Stimulated activated CD8-positive, alpha-beta memory T cell treated with anti-CD3 and anti-CD28 coated beads, Interleukin-2, amount 100 ng/mL, for 48 hours (primary cell): ENCODE measurements at places on chromosomes 2 and 18.

- no peak for DNase-seq
These were observed 558.3 kb upstream of the GCFC2 start for GRCh38 chr2:76268902-76269620.

DNA sequence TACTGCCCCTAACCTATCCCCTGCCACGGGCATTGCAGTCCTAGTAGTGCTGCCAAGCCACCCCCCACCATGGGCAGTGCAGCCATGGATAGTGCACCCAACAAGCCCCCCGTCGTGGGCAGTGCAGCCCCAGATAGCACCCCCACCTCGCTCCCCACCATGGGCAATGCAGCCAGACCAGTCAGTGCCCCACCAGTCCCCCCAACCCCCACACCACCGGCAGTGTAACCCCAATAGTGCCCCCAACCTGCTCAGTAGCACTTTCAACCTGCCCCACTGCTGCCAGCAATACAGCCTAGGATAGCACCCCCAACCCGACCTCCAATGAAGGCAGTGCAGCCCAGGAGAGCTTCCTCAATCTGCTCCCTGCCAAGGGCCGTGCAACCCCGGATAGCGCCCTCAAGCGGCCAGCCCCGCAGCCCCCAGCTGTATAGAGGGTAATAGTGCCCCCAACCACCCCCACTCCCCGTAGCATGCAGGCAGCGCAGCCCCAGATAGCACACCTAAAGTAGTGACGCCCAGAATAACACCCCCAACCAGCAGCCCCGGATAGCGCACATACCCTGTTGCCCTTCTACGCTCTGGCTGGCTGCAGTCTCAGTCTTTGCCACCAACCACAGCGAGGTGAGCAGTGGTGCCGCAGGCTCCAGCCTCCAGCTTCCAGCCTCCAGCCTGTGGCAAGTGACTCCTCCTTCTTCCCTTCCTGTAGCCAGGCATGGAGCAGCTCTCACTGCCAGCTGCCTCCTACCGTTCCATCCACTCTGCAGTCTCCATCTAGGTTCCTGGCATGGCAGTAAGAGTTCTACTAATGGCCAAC is 45.4 kb upstream of the ANKRD62 start:
- DNase-seq = no peak

DNA sequence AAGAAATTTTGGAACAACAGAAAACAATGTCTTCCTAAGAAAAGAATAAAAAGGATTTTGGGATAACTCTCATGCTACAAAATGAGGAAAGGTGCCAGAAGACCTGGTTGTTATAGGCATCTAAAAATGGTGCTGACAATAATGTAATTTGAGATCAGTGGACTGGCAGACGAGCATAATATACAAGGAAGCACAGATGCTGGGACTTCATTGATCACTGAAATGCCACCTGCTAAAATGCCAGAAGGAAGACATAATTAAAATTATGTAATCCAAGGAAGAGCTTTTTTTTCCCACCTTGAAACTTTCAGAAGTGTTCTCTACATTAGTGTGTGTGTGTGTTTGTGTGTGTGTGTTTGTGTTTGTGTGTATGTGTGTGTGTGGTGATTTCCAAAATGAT is 535.9 kb downstream of the XIRP2 start:
- DNase-seq = no peak

GRCh38 chr2:54568876-54569321 is 112.8 kb downstream of the SPTBN1 start:
- no peak for DNase-seq

DNA sequence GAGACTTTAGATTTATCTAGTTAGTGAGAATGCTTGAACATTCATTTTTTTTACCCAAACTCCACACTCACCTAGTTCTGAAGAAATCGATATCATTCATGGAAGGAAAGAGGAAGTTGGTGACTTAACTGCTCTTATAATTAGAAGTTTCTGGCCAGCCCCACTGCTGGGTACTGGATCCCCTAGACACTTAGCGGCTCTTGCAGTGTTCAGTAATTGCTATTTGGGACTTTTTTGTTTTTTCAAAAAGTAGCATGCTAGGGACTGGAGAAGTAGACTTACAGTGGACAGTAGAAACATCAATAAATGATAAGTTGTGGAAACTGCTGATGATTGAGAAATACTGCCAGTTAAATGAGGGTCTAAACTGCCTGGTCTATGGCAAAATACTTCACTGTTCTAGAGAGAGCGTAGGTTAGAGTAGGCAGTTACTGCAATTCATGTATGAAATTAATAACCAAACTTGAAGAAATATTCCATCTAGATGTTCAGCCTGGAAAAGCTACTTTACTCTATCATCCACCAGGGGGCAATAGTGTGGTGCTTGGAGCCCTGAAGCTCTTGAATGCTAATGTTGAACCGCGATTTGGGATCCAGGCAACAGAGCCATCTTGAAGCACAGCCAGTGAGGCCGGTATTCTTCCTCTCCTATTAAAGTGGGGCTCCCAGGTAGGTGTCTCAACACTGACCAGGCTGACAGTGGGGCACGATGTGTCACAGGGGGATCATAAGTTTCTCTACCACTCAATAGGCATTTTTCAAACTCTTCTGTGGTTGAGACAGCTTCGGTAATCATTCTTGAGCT is 146.1 kb upstream of the SESTD1 start:
- DNase-seq = peak; percentile 2

DNA sequence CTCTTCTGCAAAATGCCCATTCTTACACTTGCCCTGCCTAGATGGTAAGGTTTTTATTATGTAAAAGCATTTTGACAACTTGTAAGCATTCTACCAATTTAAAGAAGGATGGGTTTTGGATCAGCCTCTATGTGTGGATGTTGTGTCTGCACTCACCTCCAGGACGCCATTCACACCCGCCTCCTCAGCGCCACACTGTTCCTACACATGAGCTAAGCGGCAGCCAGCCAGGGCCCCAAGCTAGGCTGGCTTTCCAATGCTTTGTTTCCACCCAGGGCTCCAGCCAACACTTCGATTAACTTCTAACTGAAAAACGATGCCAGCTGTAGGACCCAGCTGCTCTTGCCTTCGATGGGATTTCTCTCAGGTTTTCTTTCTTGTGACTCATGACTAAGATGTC is 73.3 kb upstream of the FZD7 start:
- DNase-seq = no peak

DNA sequence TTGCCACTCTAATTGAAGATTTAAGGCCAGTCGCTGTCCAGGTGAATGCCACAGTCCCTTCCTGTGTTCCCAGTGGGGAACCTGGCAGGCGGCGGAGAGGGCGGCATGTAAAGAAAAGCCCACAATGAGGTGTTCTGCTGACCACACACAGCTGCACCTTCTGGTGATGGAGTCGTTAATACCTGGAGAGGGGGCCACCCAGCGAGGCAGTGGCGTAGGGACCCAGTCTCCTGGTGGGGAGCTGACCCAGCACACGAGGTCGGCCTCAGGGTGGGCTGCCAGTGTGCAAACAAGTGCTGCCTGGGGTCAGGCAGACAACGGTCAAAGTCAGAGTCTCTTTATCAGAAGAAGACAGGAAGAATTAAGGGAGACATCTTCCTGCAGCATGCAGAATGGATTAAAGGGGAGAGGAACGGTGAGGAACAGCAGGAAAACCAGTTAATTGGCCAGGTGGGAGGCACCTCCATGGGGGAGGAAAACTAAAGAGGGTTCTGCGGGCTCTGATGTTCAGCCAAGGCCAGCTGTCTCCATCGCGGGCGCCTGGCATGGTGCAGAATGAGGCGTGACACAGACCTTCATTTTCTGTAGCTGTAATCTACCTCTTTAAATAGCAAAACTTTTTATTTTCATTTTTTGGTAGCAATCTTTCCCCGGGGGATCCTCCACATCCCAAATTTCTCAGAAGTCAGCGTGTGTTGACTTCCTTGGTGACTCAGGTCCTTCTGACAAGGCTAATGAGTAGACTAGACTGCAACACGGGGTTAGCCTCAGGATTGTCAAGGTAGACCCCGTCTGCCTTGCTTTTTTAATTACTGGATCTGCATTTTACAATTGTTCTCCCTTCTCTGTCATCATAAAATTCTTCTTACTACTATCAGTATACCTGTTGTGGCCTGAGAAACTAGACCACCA is 78.3 kb downstream of the SMAD7 start:
- no peak for DNase-seq

DNA sequence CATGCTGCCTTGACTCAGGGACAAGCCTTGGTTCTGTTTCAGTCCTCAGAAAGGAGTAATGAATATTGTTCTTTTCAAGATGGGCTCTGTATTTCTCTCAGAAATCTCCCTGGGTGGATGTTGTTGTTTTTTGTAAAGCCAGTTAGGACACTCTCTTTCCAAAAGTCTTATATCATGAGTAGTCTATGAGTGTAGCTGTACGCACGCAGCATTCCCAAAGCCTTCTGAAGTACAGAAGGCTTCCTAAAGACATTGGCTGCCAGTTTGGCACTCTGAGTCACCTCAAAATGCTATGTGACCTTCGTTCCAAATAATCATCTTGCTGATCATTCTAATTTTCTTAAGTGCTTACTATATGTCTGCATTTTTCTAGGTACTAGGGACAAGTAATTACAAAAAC is 16.7 kb upstream of the GTF2A1L start:
- DNase-seq = no peak

DNA sequence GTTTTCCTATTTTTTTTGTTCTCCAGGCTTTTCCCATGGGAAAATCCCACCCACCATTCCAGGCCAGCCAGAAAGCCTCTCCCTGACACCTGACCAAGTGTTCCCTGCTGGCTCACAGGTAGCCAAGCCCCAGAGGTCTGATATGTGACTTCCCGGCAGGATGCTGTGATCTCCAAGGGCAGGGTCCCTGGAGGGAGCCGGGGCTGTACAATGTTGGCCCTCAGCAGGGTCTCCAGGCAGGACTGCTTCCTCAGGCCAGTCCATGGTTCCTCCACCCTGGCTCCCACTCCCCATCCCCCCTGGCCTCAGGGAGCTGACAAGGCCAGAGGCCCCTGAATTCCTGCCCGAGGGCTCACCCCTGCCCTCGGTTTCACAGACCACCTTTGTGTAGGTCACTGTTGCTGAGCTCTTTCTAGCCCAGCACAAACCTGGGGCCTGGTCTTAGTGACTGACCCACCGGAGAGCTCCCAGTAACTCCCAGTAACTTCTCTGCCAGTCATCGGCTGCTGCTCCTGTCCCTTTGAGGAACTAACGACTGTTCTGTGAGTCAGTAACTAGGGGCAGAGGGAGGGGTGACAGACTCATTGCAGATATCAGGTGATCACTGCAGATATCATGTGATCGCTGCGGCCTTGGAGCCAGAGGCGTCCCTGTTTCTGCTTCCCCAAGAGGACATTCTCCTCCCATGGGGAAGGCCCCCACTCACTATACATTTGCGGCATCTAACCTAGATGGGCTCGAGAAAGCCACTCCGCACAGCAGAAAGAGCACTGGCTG is 38.7 kb downstream of the SDC1 start:
- DNase-seq = no peak

GRCh38 chr18:41052625-41053024 is 902.4 kb upstream of the PIK3C3 start:
- no peak for DNase-seq

DNA sequence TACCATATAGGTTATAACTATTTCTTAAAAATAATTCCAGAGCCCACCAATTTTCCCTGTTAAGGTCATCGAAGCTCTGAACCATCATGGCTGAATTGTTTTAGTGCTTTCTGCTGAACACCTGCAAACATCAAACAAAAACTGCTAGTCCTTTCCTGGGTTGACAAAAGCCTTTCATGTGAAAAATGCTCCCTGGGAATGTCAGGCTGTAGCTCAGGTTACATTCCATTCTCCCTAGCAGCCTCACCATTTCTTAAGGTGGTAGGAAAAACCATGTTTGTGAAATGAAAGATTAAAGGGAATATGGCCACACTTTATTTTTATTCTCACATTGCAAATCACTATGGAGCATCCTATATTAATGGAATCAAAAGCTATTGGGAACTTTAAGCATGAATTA is 5.7 kb downstream of the TCF4 start:
- no peak for DNase-seq

- DNase-seq = no peak
These were observed 368.6 kb downstream of the GALNT13 start for GRCh38 chr2:154240316-154240715.

- DNase-seq = no peak
These were observed 17.5 kb upstream of the BIN1 start for GRCh38 chr2:127124426-127124825.

GRCh38 chr2:235856151-235856854 is 311.9 kb downstream of the GBX2 start:
- no peak for DNase-seq

DNA sequence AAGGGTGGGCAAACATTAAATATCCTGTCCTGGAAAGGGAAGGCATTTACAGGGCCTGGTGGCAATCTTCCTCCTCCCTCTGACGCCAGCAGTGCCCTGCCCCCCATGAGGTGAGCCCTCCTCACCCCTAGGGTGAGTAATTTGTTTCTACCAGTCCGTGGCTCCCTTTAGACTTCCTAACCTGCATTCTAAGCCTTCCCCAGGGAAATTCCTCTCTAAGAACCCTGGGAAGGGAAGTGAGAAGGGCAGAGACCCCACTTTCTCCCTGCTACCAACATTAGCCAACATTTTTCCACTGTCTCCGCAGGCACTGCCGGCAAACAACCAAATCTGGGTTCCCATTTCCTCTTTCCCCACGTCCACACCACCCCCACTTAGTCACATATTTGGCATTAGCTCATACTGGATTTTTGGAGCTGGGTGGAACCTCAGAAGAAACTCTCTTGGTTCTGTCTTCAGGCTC is 69.3 kb downstream of the NRP2 start:
- DNase-seq = no peak

DNA sequence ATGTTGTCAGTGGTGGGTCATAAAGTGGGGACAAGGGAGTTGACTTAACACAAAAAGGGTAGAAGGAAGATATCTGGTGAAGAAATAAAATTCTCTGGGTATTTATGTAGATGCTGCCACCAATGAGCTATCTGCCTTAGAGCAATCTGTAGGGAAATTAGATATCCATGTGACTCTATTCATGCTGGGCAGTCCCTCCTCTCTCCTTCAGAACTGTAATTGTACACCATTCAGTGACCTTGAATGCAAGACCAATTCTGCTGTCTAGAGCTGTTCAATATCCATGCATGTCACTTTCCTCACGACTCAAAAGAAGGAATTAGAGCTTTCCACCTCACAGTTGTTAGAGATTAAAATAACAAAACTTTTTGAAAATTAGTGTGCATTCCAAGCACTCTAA is 28.6 kb upstream of the TDRD15 start:
- DNase-seq = no peak

DNA sequence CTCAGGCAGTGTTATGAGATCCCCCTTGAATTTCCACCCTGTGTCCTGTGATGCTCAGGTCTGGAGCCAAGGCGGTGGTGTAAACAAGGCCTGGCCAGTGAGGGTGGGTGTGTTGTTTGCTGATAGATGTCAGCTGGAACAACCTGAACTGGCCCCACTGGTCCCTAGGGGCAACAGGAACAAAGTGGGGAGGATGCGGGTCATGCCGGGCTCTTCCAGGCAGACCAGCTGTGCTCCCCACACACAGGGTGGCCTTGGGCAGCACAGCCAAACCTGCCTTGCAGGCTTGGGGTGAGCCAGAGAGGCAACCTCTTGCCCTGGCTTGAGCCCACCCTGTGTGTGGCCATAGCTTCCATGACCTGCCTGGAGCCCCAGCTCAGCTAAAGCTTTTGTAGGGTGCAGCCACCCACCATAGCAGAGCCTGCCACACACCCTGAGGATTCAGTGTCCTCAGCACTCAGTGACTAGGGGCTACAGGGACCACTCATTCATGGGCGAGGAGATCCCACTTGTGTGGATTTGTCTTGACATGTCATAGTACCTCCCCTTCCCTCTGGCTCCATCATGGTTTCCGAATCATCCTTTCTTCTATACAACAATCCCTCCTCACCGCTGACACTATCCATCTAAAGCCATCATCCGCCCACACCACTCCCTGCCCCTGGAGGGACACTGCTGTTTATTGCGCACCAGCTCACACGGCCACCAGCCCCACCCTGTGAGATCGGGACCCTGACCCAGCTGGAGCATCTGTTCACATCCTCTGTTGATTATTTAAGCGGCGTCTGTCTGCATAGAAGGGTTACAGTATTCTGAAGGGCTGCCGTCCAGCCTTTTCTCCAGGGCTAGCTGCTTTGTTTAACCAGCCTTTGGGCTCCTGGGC is 268.8 kb downstream of the CYP26B1 start:
- no peak for DNase-seq
